ENCODE measurements at places on chromosomes 2 and 18.

GRCh38 chr2:39481611-39482010 lies 44.5 kb upstream of the MAP4K3 start:
- DNase-seq: no peak

- no peak for DNase-seq
Observed at GRCh38 chr18:21099442-21099841, 12.2 kb downstream of the ROCK1 start.

GRCh38 chr2:164595031-164595430 lies 26.3 kb downstream of the GRB14 start:
- DNase-seq: no peak

DNA sequence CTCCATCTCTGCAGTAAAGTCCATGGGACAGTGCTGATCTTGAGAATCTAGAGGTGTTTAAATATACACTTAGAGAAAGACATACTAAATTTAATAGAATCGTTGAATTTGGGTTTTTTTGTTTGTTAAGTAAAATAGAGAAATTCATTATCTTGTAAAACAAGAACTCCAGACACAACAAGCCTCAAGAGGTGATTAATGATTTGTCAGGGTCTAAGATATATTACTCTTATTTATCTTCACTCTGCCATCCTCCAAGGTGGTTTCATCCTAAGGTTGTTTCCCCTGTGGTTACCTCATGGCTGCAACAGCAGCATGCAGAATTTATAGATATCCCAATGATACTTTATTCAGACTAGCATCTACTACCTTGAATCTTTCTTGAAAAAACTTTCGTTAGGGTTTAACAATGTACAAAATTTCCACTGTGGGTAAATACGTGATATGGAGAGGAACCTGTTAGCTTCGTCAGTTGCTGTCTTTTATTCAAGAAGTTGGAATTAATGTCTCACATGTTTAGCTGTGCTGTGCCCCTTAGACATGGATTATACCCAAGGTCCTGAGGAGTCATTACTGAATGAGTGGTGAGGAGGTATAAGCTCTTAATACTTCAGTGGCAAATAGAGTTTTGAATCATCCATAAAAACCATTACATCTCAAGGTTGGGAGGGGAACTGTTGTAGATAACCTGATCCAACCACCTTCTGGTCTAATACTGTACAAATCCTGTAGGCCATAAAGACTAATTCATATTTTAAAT lies 128.0 kb downstream of the GPD2 start:
- DNase-seq: no peak

DNA sequence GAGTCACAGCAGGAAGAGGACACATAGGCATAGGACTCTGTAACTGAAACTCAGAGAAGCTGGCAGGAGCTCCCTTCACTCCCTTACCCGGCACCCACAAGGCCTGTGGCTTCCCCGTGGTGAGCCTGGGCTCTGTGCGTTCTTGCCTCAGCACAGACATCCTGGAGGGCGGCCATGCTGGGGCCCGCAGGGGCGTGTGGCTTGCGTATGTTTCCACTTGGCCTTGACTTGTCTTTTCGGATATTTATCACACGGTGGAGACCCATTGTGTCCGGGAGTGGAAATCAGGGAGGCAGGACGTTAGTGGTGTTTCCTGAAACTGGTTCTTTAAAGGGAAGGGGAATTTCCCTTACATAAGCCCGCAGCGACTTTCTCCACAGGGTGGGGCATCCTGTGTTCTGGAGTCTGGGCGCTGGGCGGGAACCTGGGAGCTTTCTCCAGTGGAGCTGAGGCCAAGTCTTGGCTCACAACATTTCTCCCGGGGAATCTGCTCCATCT lies 49.9 kb upstream of the EML6 start:
- DNase-seq: peak; percentile 65

DNA sequence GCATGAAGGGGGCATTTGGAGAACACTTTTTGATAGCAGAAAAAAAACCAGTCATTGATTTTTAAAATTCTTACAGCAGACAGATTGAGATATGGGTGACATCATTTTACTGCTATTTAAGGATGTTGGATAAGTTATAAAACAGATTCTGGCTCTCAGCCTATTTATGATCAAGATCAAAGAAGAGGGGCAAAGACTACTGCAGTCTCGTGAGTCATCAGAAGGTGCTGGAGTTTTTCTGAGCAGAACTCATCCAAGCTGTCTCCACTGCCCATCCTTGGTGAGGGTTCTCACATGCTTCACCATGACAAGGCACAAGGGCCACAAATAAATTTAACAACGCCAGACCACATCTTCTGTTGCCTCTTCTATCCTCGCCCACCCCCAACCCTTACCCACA lies 58.8 kb downstream of the ST6GAL2 start:
- no peak for DNase-seq

DNA sequence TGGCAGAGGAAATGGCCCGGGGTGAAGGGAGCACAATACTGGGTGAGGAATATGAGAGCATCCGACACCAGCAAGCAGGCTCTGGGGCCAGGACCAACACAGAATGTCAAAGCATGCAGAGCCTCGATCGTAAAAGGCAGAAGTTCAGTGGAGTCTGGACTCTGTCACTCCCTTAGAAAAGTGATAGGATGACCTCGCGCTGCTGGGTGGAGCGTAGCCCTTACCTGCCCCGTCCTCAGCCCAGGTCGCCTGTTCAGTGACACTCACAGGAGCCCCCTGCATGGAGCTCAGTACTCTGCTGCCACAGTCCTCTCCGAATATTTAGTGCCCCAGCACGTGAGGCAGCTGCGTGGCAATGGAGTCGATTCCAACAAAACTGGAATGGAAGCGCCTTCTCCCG lies 236.7 kb upstream of the MYT1L start:
- DNase-seq: no peak

GRCh38 chr2:138581909-138582308 lies 80.3 kb downstream of the SPOPL start:
- no peak for DNase-seq

DNA sequence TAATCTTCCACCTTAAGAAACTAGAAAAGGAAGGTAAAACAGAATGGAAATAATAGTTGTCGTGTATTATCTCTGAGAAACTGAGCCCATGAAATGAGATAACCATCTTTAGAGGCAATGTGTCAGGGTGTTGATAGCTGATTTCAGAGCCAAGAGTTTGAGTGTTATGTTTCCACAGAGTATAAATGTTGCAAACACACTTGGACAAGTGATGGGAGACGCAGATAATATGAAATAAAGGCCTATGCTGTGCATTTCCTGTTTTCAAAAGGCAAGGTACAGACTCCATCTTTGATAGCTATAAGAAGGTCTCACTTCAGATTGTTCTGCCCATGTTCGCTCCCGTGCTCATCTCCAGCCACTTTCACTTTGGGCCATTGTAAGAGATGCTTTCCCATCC lies 25.9 kb upstream of the DNER start:
- DNase-seq: no peak

- no peak for DNase-seq
Observed at GRCh38 chr2:204293884-204294747, 251.2 kb upstream of the PARD3B start.

DNA sequence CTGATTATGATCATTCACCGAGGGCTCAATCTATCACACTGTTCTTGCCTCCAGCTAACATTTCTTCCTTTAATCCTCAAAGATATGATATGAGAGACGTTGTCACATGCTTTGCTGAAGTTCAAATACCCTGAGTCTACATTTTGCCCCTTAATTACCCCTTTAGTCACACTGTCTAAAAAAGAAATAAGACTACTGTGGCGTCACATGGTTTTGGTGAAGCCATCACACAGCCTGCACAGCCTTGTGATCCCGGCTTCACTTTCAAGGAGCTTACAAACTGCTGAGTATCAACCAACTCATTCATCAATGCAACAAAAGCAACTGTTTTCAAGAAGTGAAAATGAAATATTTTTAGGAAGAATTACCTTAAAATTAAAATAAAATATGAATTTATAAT lies 31.9 kb upstream of the SOCS6 start:
- DNase-seq: no peak

DNA sequence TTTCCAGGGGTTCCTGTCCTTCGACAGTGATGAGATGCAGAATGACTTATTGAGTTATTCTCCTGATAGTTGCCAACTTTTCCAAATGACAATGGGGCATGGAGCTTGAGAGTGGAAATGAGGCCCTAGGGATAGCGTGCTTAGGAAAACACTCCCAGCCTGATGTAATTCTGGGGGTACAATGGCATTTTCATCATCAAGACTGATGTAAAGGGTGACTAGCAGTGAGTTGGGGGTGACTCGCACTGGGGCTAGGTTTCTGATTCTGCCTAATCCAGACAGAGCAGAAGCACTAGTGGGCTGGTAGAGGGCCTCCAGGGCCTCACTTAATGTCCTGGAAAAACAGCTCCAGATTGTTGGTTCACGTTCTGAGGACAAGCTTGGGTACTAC lies 34.0 kb upstream of the IL37 start:
- DNase-seq: no peak

DNA sequence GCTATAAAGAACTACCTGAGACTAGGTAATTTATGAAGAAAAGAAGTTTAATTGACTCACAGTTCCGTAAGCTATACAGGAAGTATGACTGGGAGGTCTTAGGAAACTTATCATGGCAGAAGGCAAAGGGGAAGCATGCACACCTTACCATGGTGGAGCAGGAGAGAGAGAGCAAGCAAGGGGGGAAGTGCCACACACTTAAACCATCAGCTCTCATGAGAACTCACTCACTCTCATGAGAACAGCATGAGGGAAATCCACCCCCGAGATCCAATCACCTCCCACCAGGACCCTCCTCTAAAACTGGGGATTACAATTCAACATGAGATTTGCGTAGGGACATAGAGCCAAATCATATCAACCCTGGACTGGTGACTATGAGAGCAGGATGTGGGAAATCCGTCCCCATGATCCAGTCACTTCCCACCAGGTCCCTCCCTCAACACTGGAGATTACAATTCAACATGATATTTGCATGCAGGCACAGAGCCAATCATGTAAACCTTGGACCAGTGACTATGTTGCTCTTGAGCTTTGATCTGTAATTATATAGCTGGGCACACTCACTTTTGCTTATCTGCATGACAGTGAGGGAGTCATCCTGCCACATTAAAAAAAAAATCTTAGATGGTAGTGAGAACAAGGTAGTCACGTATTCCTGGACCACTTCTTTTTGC lies 12.9 kb downstream of the ADAM23 start:
- DNase-seq: no peak

DNA sequence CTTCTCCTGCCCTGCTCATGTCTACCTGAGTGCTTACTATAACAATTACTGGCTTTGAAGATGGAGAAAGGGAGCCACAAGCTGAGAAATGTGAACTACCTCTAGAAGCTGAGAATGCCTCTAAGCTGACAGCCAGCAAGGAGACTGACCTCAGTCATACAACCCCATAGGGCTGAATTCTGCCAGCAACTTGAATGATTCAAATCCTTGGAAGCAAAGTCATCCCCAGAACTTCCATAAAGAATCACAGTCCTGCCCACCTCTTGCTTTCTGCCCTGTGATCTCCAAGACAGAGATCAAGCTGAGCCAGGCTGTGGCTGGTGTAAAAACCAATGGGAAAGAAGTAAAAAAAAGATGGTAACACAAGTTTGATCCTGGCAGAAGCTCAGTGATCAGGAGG lies 288.2 kb upstream of the SPHKAP start:
- DNase-seq: no peak

DNA sequence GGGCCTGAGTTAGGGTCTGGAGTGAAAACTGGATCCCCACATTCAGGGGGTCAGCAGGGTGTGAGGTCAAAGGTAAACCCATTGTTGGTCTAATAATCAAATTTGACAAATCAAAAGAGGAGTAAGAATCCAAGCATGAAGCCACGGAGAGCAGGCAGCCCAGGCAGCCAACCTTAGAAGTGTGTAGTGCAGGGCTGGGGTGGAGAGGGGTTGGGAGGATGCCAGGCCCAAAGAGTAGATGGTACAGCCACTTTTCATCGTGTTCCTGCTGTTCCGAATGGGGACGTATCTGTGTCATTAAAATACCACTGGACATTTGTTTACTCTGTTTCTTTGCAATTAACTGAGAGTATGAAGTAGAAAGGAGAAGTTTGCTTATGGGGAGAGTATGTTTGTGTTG lies 16.5 kb upstream of the SPTBN1 start:
- DNase-seq: no peak

- peak; percentile 78 for DNase-seq
Observed at GRCh38 chr18:2570772-2571199, 519 bp downstream of the METTL4 start.

DNA sequence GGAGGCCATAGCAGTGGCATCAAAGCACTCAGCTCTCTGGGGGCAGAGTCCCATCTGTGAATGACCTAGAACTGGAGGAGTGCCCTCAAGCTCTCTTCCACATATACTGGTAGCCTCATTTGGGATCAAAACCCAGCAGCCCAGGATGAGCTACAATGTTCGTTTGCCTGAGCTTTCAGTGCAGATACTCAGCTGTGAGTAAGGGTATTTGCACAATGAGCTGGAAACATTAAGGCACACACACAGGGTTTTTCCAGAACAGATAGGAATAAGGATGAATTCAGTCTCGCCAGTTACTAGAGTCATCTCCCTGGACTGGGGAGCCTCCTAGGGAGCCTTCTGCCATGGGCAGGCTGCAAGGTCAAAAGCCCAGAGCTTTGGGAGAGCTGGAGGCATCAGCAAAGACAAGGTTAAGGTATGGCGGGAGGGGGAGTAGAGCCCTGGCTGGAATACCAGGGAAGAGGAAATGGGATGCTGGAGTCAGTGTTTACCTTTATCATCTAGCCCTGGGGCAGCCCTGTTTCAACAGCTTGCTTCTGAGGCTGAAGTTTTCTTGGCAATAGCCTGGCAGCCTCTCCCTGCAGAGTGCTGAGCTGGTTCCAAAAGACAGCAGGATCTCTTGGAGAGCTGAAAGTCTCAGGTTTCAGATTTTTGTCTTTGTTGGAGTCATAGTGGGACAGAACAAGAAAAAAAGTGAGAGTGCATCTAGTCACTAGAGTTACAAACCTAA lies 187.7 kb downstream of the LOXHD1 start:
- no peak for DNase-seq

GRCh38 chr2:79734518-79734917 lies 221.7 kb downstream of the CTNNA2 start:
- DNase-seq: no peak

- no peak for DNase-seq
Observed at GRCh38 chr18:23671564-23671963, 8.9 kb upstream of the ANKRD29 start.
